ENCODE measurements at places on chromosomes 5 and 9. TPM values are rescaled to one million over a fixed set of nuclear protein-coding genes. Genes with fewer than 3 reads are reported as not detected.
A peak's percentile ranks its signal among the peaks of the same experiment; 100 is the strongest.

- peak; percentile 95 for DNase-seq
- H3K4me1 ChIP-seq: peaks cover 59% of the 10 kb centered on the region
- H3K4me3 ChIP-seq: peak overlapping the region; percentile 100
- H3K27me3 ChIP-seq: no peaks in the 10 kb centered on the region
- H3K27ac ChIP-seq: peak overlapping the region; percentile 97
- no peaks in the 10 kb centered on the region for H3K36me3 ChIP-seq
Observed at GRCh38 chr9:93098236-93098946, 2.4 kb downstream of the CARD19 start.

MYMK gene
- total RNA-seq: not detected

DNA sequence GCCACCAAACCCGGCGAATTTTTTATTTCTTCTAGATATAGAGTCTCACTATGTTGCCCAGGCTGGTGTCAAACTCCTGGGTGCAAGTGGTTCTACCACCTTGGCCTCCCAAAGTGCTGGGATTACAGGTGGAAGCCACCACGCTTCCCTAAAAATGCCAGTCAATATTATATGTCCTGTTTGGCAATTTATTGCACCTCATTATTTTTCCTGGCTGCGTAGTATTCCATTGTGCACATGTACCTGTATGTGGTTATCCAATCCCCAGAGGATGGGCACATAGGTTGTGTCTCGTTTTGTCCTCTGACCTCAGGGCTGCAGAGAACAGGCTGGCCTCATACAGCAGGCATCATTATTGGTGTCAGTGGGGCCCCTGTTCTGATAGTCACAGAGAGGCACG, 181.7 kb downstream of the C9orf50 start:
- DNase-seq: no peak
- no peaks in the 10 kb centered on the region for H3K27me3 ChIP-seq
- peaks cover 33% of the 10 kb centered on the region for H3K4me1 ChIP-seq
- no peaks in the 10 kb centered on the region for H3K36me3 ChIP-seq

- peaks cover 2% of the 10 kb centered on the region for H3K27me3 ChIP-seq
- no peak overlapping the region for H3K4me3 ChIP-seq
- H3K4me1 ChIP-seq: peaks cover 16% of the 10 kb centered on the region
- no peak for DNase-seq
- no peak overlapping the region for H3K27ac ChIP-seq
Observed at GRCh38 chr5:174528821-174529544, 195.4 kb upstream of the MSX2 start.

DNA sequence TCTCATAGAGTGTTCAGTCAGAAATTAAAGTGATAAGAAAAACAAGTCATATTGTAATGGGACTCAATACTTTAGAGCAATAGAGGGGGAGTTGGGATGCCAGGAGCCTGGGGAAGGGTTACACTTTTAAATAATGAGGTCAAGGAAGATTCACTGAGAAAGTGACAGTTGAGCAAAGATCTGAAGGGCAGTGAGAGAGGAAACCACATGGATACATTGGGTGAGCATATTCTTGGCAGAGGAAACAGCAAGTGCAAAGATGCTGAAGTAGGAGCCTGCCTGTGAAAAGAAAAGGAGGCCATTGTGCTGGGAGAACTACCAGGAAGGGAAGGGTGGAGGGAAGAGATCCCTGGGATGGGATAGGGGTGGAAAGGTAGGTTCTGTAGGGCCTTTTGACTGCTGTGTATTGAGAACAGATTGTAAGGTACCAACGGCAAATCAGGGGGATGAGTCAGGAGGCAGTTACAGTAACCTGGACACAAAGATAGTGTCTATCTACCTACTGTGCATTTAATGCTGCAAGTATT, 79.4 kb downstream of the PAM start:
- H3K4me3 ChIP-seq: no peak overlapping the region
- DNase-seq: no peak
- H3K36me3 ChIP-seq: no peaks in the 10 kb centered on the region
- H3K27me3 ChIP-seq: no peaks in the 10 kb centered on the region
- H3K27ac ChIP-seq: no peak overlapping the region
- H3K4me1 ChIP-seq: peaks cover 4% of the 10 kb centered on the region

C6 gene
- total RNA-seq: 3.3 TPM

- no peaks in the 10 kb centered on the region for H3K27me3 ChIP-seq
- H3K27ac ChIP-seq: no peak overlapping the region
- H3K4me1 ChIP-seq: peaks cover 43% of the 10 kb centered on the region
- peaks cover 22% of the 10 kb centered on the region for H3K36me3 ChIP-seq
Observed at GRCh38 chr9:21326526-21327139, 8.6 kb downstream of the KLHL9 start.

C7 gene
- total RNA-seq: 13.0 TPM

DNA sequence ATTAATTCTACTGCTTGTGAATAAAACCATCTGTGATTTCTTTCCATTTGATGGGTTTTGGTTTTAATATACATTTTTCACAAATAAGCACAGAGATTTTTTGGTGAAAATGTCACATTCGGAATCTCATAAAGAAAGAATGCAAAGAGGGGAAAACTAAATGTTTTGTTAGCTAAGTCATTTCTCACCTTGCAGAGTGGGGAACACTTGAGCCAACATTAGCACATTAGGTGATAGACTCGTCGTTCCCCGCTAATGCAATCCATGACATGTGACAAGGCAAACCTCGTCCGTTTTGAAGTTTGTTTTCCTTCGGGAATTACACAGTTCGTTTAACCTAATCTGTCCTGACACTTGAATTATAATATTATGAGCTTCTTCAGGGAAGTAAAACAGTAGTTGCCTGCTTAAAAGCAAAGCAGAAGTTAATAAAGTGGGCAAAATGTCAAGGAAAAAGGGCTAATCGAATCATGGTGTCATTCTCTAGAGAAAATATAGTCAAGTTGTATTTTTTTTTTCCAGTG, 95.8 kb upstream of the LMX1B start:
- peak overlapping the region; percentile 37 for H3K4me3 ChIP-seq
- H3K36me3 ChIP-seq: no peaks in the 10 kb centered on the region
- no peak overlapping the region for H3K27ac ChIP-seq
- DNase-seq: peak; percentile 21
- peaks cover 65% of the 10 kb centered on the region for H3K27me3 ChIP-seq

RGS7BP gene
- 1.4 TPM for total RNA-seq

CDHR2 gene
- not detected for total RNA-seq

CAMK2A gene
- not detected for total RNA-seq

GRCh38 chr5:107457881-107458280, 212.9 kb downstream of the EFNA5 start:
- H3K27me3 ChIP-seq: no peaks in the 10 kb centered on the region
- H3K4me1 ChIP-seq: peaks cover 46% of the 10 kb centered on the region
- H3K27ac ChIP-seq: no peak overlapping the region
- no peak for DNase-seq

DNA sequence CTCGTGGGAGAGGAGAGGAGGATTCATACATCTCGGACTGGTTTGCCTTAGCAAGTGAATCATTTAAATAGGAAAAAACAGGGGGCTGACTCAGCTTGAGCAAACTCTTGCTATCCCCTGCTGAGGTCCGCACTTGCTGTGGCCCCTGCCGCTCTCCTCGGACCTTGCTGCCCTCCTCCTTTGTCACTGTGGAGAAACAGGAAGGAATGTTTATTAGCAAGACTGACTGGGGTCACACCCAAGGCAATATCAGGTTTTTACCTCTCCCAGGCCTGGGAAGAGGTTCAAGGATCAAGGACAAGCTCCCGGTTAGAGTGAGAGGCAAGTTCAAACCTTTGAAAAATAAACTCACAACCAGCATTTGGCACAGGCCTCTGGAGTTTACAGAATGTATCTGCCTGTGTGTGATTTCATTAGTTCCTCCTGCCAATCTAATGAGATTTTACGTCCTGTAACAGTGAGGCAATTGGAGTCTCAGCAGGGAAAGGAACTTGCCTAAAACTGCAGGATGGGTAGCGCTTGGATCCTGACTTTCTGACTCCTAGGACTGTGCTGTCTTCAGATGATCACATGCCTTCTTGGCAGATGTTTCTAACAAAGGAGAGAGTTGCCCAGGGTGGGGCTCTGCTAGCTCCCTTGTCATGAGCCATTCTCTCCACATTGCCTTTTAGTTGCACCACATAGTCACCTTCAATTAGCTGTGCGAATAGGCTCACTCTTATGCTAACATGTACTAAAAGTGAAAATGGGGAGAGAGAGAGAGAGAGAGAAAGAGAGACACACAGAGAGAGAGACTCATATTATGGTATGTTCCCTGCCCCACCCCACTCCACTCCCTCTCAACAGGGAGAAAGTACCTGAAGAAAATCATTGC, 108.6 kb upstream of the CDKN2B start:
- no peaks in the 10 kb centered on the region for H3K36me3 ChIP-seq
- H3K4me1 ChIP-seq: peaks cover 21% of the 10 kb centered on the region

CDX1 gene
- 0.26 TPM for total RNA-seq

PLEKHG4B gene
- total RNA-seq: 2.4 TPM

DNA sequence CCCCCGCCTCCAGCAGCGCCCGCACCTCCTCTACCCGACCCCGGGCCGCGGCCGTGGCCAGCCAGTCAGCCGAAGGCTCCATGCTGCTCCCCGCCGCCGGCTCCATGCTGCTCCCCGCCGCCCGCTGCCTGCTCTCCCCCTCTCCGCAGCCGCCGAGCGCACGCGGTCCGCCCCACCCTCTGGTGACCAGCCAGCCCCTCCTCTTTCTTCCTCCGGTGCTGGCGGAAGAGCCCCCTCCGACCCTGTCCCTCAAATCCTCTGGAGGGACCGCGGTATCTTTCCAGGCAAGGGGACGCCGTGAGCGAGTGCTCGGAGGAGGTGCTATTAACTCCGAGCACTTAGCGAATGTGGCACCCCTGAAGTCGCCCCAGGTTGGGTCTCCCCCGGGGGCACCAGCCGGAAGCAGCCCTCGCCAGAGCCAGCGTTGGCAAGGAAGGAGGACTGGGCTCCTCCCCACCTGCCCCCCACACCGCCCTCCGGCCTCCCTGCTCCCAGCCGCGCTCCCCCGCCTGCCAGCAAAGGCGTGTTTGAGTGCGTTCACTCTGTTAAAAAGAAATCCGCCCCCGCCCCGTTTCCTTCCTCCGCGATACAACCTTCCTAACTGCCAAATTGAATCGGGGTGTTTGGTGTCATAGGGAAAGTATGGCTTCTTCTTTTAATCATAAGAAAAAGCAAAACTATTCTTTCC, 19.3 kb downstream of the CDKN2A start:
- no peaks in the 10 kb centered on the region for H3K36me3 ChIP-seq
- DNase-seq: no peak
- no peak overlapping the region for H3K27ac ChIP-seq
- peaks cover 100% of the 10 kb centered on the region for H3K27me3 ChIP-seq
- H3K4me3 ChIP-seq: peak overlapping the region; percentile 54

- H3K4me1 ChIP-seq: no peaks in the 10 kb centered on the region
- DNase-seq: peak; percentile 61
- H3K27me3 ChIP-seq: no peaks in the 10 kb centered on the region
- peaks cover 20% of the 10 kb centered on the region for H3K36me3 ChIP-seq
- H3K4me3 ChIP-seq: no peak overlapping the region
- no peak overlapping the region for H3K27ac ChIP-seq
Observed at GRCh38 chr9:93020771-93021670, 37.5 kb upstream of the SUSD3 start.

DNA sequence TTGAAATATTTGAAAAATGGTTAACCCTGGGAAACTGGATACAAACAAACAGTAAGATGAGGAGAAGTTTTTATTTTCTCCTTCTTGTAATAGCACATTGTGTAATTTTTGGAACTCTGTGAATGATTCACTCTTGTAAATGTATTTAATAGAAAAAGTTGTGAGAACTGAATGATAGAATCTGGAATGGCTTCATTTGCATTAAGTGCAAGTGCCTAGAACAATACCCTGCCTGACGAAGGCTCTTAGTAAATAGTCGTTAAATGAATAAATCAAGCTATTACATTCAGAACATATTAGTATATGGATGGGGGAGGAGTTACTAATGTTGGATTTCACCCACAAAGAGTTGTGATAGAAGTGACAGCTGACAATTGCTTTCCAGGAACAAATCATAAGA, 442.5 kb downstream of the EFNA5 start:
- no peak overlapping the region for H3K27ac ChIP-seq
- no peak for DNase-seq
- H3K36me3 ChIP-seq: no peaks in the 10 kb centered on the region
- no peak overlapping the region for H3K4me3 ChIP-seq
- no peaks in the 10 kb centered on the region for H3K27me3 ChIP-seq

DNA sequence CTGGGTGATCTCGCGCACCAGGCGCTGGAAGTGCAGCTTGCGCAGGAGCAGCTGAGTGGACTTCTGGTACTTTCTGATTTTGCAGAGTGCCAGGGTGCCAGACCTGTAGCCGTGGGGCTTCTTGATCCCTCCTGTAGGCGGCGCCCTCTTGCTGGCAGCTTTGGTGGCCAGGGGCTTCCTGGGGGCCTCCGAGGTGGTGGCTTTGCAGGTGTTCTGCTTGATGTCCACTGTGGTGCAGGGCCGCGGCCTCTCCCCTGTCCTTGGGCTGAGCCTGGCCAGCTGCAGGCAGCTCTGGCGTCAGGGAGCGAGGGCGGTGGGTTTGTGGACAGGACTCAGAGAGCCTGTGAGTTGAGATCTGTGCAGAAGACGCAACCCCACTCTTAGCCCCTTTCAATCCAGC, 36.1 kb downstream of the TAF11L14 start:
- H3K4me3 ChIP-seq: no peak overlapping the region
- no peaks in the 10 kb centered on the region for H3K36me3 ChIP-seq
- DNase-seq: no peak
- H3K27me3 ChIP-seq: no peaks in the 10 kb centered on the region

CMYA5 gene
- total RNA-seq: 24.9 TPM

GRCh38 chr5:55865831-55866230, 14.7 kb downstream of the IL31RA start:
- no peaks in the 10 kb centered on the region for H3K27me3 ChIP-seq
- H3K27ac ChIP-seq: no peak overlapping the region
- H3K36me3 ChIP-seq: no peaks in the 10 kb centered on the region
- no peak overlapping the region for H3K4me3 ChIP-seq
- H3K4me1 ChIP-seq: no peaks in the 10 kb centered on the region

DNA sequence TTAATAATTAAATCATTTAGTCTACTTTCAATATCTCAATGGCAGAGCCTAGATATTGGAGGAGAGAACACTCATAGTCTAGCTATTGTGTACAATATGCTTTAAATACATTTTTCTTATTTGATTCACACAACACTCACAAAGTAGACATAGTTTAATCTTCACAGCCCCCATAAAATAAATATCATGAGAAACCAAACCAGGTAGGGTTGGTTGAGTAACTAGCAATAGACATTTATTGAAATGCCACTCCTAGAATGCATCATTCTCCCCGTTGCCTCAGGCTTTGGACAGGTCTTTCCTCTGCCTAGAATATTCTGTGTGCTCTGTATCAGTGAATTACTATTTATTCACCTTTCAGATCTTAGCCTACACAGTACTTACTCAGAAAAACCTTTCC, 141.9 kb downstream of the CEMIP2 start:
- H3K4me1 ChIP-seq: no peaks in the 10 kb centered on the region
- H3K4me3 ChIP-seq: no peak overlapping the region
- H3K27ac ChIP-seq: no peak overlapping the region
- DNase-seq: no peak
